Activated CD4-positive, alpha-beta T cell treated with anti-CD3 and anti-CD28 coated beads for 1 hour (primary cell): ENCODE measurements at places on chromosomes 13 and 19.

- no peak for DNase-seq
These were observed 14.8 kb upstream of the EID2 start for GRCh38 chr19:39554701-39555311.

DNA sequence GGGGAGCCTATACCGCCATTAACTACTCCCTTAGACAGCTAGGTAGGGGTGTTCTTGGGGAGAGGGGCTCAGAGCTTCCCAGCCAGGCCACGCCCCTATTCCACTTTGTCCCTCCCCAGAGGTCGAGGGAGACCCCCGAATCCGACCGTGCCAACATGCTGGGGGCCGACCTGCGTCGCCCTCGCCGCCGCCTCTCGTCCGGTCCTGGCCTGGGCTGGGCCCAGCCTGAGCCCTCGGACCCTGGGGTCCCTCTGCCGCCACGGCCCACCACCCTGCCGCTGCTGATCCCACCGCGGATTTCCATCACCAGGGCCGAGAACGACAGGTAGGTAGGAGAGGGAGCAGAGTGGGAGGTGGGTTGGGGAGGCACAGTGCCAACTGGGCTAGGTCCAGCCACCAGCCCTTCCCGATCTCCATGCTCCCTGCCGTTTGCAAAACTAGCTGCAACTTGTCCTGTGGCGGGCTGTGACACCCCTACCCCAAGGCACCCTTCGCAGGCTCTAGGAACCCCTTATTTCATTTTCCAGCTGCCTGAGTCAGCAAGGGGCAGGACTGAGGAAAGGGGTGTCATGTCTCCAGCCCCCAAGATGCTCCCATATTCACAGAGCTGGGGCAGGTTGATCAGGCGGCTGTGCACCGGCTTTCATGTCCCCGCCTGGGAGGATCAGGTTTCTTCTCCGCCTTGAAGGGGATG lies 2.6 kb upstream of the PDE4A start:
- DNase-seq, result no peak

- DNase-seq, result no peak
These were observed 247.0 kb downstream of the GPC6 start for GRCh38 chr13:93473441-93474270.

- no peak for DNase-seq
These were observed at the start of gene LRP3 for GRCh38 chr19:33193865-33194362. LRP3 (plus strand) TSS chr19:33194330; CDS start chr19:33194786, 456 bp downstream.

DNA sequence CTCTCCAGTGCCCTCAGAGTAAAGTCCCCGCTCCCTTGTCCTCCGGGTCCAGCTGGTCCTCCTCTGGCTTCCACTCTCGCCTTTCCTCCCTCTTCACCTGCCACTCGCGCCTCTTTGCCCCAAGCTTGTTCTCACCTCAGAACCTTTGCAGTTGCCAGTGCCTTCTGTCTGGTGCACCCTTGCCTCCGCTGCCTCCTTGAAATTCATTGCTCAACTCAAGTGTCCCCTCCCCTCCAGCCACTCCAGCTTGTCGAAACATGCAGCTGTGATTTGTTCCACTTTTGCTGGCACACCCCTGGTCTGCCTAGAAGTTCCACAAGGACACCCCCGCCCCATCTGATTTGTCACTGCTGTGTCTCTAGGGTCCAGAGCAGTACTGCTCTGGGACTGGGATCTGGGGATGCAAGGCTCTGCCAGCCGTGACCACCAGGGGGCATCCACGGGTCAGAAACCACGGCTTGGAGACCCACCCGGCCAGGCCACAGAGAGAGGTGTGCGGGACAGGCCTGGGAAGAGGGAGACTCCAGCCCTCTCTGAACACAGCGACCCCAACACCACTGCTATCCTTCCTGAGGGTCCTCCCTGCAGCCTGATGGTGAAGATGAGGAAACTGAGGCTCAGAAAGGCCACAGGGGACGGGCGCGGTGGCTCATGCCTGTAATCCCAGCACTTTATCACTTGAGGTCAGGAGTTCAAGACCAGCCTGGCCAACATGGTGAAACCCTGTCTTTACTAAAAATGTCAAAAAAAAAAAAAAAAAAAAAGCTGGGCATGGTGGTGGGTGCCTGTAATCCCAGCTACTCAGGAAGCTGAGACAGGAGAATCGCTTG lies 49.9 kb downstream of the AP1M1 start:
- peak; percentile 77 for DNase-seq

GRCh38 chr13:23848646-23849141 lies 40.5 kb downstream of the MIPEP start:
- no peak for DNase-seq

- no peak for DNase-seq
These were observed 159.9 kb upstream of the STARD13 start for GRCh38 chr13:33445476-33445875.
